ENCODE measurements at places on chromosomes 7 and 10.

DNA sequence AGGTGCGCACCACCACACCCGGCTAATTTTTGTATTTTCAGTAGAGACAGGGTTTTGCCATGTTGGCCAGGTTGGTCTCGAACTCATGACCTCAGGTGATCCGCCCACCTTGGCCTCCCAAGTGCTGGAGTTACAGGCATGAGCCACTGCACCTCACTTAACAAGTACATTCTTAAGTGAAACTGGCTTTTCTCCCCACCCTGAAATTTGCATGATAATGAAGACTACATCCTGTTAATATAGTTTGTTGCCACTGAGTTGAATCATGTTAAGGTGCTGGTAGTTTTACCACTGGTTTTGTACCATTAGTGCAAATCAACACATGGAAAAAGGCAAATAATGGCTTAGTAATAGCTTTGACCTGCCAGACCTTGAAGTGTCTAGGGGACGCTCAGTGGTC, 62.2 kb downstream of the MPLKIP start:
- no peak for DNase-seq

GRCh38 chr7:18536486-18536885, 40.9 kb downstream of the HDAC9 start:
- no peak for DNase-seq

DNA sequence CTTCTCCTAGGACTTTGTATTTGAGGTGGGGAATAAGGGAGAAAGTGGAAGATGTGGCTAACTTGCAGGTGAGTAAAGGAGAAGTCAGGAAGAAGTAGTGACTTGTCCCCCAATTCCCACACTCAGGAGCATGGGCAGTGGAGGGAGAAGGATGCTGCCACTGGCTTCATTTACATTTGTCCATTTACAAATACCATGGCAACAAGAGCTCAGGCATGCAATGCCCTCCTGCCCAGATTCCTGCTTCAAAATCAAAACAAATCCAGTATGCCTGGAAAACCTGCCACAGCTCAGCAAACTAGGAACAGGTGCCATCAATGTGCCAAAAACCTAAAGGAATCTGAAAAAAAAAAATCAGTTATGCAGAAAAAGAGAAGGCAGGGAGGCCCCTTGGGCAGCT, 139.9 kb downstream of the KCNMA1 start:
- no peak for DNase-seq

DNA sequence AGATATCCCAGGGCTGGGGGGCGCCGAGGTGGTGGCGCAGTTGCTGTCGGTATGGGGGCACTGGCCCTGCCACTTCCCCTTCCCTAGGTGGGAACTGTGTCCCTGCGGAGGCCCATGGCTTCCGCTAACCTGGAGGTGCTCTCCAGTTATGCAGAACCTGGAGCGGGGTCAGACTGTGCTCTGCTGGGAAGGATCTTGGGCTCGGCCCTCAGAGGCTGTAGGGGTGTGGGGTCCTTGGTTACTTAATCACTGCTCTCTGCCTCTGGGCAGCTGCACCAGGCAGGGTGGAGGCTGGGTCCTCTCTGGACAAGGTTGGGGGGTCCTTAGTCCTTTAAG, 2.4 kb downstream of the BRI3 start:
- DNase-seq: no peak

DNA sequence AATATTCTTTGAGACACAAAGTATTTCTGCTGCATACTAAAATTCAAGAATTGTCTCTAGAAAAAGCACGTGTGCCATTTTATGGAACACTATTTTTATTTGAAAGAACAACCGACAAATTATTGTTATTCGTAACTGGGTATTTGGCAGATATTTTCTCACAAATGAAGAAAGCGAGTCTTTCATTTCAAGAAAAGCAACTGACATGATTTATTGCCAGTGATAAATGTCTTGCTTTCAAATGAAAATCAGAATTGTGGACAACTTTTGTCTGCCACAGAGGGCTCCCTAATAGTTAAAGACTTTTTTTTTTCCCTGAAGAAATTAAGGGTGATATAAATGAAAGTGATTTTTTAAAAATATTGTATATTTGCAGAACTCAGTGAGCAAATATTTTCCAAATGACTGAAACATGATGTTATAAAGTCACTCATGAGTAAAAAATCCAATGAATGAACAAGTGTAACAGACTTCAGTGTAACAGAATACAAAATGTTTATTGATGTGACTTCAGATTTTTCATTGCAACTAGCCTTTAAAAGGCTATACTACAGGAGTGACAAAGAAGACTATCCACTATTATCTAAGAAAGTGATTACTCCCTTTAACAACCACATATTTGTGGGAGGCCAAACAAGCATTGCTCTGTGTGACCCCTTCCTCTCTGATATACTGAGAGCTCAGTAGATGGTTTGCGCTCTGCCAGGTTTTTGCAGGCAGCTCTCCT, 49.0 kb upstream of the SEMA3E start:
- no peak for DNase-seq

DNA sequence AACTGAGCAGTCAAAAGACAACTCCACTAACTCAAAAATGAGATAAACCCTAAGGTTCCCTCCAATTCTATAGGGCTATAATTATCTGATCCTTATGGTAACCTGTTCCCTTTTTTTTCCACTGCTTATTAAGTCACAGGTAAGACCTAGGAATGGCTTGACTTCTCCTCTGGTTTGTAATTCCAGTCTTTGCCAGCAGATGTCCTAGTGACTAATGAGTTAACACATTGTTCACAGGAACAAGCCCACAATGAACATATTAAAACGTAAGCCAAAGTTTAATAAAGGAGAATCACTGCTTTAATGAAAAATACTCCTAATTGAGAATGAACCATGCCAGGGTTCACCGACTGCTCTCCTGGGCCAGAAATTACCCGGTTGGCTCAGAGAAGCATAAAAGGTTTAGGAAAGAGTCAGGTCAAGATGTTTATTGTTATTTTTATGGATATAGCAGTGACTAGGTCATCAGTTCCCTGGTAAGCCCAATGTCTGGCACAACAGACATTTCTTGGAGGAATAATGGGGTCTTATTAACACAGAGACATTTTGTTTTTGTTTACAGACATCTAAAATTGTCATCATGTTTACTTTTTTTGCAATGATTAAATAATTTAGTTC, 120.1 kb downstream of the ELAPOR2 start:
- peak; percentile 81 for DNase-seq

GRCh38 chr7:80414331-80414730, 97.5 kb downstream of the GNAT3 start:
- DNase-seq: no peak

GRCh38 chr7:129843978-129844840, 108.6 kb downstream of the UBE2H start:
- DNase-seq: peak; percentile 61

DNA sequence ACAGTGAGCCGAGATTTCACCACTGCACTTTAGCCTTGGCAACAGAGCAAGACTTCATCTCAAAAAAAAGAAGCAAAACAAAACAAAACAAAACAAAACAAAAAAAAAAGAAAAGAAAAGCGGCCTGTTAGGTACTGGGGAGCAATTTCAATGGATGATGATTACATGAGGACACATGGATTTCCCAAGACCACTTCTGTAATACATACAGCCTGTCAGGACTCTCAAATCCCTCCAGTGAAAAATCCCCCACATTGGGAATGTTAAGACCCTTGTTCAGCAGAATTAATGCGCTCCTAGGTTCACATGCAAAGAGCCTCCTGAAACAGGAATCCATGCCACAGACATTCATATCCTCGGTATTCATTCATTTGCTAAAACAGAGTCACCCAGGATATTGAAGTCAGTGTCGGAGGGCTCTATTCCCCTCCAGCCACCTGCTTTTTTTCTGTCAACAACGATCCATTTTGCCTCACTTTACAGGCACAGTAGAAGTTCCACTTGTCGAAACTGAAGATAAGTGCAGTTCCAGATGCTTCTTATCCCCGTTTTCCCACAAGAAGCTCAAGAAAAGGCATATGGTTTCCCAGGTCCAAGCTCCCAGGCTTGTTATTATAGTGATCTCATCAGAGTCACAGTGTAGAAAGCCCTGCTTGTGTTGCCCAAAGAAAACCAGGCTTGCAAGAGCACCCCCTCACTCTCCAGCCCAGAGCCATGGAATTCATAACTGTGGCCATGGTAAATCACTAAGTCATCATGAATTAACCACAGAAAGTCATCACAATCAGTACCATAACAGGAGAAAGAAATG, 20.2 kb downstream of the SLC16A12 start:
- DNase-seq: no peak

GRCh38 chr7:63041786-63042185, 956.9 kb upstream of the ZNF722 start:
- no peak for DNase-seq

DNA sequence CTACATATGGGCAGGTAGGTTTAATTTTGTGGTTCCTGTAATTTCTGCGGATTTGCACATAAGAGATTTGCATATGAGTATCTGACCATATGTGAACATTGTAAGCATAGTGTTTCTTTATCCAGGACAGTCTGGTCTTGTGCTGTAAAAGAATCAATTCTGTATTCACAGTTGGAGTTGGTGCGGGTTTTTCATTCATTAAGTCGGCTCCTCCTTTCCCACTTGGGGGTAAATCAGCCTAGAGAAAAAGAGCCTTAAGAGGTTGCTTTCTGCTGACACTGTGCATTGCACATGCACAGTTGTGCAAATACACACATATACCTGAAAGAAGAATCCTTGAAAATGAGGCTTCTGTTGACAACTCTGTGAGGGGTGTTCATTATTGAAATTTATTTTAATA, 6.1 kb upstream of the CYP26C1 start:
- DNase-seq: no peak

- no peak for DNase-seq
Measured at GRCh38 chr7:47280114-47280513, 301.8 kb downstream of the TNS3 start.

GRCh38 chr7:155973451-155973997, 161.3 kb upstream of the SHH start:
- DNase-seq: no peak

DNA sequence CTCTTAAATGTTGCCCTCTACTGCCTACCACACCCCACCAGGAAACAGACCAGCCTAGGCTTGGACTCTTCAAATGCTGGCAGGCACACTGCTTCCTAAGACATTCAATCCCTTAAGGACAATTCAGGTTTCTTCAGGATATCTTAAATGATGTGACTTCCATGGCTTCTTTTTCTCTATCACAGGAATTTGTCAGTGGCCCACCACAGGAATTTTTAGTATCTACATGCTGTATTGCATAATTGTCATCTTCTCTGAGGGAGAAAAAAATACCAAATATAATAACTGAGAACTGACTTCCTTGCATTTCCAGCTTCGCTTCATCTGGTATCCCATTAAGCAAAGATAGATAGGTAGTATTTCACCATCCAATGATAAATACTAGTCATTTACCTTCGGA, 129.3 kb downstream of the WNT2 start:
- DNase-seq: no peak

DNA sequence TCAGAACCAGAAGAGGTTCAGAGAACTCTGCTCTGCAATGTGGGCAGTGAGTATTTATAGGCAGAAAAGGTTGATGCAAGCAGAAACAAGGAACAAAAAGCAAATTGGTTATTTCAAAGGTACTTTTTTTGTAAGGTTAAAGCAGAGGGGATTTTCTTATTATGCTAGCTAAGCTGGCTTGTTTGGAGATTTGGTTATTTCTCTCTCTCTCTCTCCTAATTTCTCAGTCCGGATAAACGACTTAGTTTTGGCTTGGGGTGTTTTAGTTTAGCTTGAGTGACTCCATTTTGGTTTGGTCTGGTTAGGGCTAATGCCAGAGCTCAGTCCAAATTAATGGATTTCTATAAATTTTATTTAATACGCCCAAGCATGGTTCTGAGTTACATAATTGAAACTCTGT, 566.8 kb downstream of the SH2D4B start:
- no peak for DNase-seq

GRCh38 chr10:104077663-104078151, 8.0 kb downstream of the COL17A1 start:
- no peak for DNase-seq

GRCh38 chr10:69861251-69862240, 59.8 kb downstream of the COL13A1 start:
- DNase-seq: no peak

- DNase-seq: no peak
Measured at GRCh38 chr7:131602304-131602993, 46.0 kb upstream of the PODXL start.

DNA sequence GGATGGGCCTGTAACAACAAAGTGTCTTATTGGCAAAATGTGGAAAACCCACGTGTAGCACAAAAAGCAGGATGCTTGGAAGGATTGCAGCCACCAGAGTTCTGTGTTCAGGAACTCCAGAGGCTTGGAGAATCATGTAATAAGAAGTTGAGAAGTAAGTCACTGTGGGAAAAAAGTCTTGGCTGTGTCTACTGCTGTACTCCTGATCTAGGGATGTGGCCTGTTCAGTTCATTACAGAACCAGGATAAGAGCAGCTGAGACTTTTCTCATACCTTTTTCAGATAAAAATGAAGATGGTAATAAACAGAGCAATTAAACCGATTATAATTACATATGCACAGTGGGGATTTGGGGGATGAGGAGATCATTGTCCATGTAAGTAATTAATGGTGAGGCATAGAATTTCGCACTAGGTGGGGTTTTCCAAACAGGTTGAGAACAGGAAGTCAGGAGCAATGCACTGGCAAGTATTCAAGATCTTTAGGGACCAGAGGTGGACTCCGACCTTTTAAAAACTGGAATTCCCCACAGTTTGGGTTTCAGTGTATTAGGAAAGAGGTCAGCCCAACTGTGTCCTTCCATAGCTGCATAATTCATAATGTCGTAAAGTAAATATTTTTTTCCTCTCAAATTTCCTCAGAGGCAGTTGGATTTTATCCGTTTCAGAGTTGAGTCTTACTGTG, 281.7 kb downstream of the FRMD4A start:
- no peak for DNase-seq

GRCh38 chr10:33886299-33886698, 551.8 kb upstream of the NRP1 start:
- no peak for DNase-seq

DNA sequence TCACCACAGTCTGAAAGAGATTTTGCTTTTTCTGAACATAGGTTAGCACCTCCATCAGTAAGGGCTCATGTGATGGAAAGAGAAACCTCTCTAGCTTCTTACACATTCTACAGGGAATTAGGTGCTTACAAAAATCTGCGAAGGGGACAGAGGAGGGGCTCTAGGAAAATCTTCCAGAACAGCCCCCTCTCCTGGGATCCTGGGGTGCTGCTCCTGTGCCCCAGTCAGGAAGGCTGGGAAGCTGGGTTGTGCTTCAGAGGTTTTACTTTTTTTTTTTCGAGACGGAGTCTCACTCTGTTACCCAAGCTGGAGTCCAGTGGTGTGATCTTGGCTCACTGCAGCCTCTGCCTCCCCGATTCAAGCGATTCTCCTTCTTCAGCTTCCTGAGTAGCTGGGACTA, 7.5 kb upstream of the FAM171A1 start:
- DNase-seq: no peak

DNA sequence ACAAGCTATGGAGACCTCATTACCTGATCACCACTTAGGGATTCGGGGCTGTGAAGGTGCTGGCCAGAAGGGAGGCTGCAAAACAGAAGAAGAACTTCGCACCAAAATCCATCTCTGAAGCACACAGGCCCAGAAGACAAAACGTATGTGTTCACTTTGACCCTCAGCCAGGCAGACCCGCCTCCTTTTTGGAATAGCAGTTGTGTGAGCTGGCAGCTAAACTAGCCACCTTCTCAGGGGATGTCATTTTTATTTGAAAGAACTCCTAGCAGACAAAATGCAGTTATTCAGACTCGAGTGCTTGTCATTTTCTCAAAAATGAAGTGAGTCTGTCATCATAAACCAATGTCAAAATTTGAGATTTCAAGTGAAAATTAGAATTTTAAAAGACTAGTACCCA, 71.7 kb downstream of the TNS3 start:
- DNase-seq: no peak
